ENCODE measurements at places on chromosomes 7 and 10.

DNA sequence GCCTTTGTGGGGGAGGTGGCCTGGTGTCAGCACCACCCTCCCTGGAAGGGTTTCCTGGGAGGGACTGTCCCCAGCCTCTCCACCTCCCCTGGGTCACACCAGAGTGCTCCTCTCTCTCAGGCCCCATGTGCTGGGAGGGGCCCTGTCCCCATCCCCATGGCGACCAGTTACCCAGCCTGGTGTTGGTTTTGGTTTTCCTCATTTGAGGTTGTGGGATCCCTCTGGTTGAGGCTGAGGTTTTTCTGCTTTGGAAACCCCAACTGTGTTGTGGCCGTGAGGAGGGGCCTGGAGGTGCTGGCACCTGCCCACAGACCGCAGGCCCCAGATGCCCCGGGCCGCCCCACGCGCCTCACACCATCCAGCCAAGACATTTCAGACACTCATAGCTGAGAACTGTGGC, 106.3 kb downstream of the GRK5 start:
- DNase-seq: peak; percentile 25

DNA sequence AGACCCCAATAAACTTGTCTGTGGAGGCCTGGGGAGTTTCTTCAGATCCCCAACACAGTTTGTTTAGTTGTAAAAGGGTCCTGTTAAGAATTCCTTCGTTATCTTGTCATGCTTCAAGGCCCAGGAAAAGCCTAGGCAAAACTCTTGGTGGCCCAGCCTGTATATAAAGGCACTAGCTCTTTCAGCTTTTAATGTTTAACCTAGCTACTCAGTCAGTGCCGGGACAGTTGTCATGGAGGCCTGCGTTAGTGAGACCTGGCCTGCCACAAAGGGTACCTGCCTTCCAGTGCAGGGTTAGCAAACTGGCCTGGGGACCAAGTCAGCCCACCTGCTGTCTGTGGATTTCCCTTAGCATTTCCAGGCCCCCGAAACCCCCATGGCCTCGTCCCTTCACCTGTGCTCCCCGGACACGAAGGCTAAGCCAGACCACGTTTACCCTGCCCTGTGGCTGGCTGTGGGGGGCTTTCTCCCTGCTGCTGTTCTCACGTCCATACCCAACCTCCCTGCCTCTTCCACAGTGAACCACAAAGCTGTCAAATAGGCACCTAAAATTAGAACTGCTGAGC, 96.9 kb upstream of the PPP2R2D start:
- no peak for DNase-seq

GRCh38 chr7:152073352-152073751, 47.9 kb downstream of the GALNT11 start:
- no peak for DNase-seq

DNA sequence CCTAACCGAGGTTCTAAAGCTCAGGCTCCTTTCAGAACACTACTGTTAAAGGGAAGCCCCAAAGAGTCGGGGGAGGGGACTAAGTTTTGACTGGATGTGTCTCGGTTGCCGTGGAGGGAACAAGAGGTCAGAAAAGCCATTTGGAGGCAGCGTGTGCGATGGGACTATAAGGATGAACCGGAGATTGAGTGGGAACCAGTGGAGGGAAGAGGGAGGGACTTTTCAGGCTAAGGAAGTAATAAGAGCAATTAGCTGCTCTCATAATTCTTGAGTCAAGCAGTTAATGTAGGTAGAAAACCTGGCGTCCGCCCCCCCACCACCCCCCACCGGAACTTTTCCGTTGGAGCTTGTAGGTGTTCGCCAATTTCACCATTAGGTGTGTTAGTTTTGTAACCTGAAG, 491 bp upstream of the AKAP9 start:
- DNase-seq: no peak

GRCh38 chr10:7444551-7445121, 33.8 kb upstream of the SFMBT2 start:
- no peak for DNase-seq

DNA sequence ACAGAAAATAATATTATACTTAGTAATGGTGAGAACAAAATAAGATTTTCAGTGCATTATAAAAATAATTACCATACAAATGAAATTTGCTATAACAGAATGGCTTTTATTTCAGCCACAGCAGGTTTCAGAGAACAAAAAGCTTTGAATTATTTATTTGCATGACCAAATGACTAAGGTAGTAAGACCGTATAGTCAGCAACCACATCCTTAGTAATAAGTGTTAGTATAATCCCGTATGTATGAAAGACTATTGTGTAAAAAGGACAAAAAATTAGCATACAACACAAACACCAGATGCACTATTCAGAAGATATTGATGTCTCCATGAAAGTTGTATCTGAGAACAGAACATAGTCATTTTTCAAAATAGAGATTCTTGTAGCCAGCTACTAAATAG, 12.2 kb downstream of the PDZD8 start:
- DNase-seq: no peak

DNA sequence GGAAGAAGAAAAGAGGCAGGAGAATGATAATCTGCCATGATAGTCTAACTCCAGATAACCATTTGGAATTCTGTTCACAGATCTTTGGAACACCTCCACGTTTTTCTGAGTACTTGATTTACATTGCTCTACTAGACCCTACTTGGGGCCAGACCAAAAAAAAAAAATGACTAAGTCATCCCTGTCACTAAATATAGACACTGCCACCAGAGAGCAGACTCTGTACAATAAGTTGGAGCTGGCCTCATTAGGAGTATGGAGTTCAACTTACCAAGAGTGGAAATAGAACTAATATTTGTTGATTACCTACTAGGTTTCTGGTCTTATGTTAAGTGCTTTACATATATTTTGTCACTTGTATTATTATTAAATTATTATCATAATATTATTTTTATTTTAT, 80.9 kb upstream of the ZNF800 start:
- DNase-seq: no peak

DNA sequence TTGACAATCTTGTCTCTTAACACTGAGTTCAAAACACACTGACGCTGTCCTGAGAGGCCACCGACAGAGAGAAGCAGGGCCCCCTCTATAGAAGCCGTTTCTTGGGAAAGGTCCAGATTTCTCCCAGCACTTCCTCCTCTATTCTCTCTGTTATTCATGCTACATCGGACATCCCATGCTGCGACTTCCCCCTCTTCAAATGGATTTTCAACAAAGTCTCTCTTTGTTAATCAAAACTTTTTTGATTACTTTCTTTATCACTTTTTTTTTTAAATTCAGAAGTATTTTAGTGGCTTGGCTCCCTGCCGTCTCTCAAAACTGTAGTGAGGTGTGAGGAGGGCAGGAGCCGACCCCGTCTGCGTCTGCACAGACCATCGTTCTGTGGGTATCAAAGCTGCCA, 298.9 kb upstream of the PITRM1 start:
- DNase-seq: no peak

GRCh38 chr10:4590807-4591206, 235.2 kb upstream of the AKR1E2 start:
- no peak for DNase-seq

DNA sequence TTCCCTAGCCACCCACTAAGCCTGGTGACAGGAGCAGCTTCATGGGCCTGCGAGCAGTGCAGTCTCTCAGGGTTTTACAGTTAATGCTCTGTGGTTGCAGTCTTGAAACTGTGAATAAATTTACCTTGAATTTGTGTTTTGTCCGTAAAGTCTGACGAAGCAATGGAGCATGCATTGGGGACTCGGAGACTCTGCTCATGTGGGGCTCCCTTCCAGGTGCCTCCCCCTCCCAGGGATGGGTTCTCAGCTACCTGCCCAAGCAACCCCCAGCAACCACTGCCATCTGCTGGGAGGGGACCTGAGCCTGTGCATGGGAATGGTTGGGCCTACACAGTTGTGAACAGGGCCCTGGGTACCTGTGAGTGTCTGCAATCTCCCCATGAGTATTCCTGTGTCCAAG, 36.3 kb upstream of the IKZF1 start:
- no peak for DNase-seq

GRCh38 chr7:45239486-45239885, 81.9 kb downstream of the RAMP3 start:
- DNase-seq: no peak

- DNase-seq: no peak
Measured at GRCh38 chr7:1210321-1210978, 22.2 kb upstream of the UNCX start.

GRCh38 chr7:130492523-130493274, 814 bp downstream of the MEST start:
- no peak for DNase-seq

- DNase-seq: no peak
Measured at GRCh38 chr10:94287336-94287735, 75.4 kb downstream of the NOC3L start.

DNA sequence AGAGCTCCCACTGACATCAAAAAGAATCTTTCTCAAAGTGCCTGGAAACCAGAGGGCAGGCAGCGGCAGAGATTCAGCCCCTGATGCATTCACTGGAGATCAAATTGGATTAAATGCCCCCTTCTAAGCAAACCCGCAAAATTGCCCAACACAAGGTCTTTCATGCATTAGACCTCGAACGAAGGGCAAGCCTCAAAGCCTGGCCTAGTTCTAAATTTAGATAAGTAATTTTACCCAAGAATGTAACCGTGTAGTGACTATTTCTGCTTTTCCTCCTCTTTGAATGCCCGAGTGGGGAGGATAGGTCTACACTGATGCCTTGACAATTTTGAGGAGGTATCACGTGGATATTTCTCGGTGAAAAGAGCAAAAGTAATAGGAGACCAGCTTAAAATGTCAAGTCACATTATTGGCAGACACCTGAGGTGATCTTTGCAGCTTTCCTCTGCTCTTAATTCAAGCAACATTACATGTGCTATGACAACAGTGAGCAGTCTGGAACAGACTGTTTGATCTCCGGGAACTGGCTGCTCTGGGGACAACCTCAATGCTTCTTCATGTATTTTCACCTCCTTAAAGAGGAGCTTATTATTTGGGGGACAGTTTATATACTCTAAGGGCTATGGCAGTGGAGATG, 1263.5 kb upstream of the AUTS2 start:
- DNase-seq: no peak

DNA sequence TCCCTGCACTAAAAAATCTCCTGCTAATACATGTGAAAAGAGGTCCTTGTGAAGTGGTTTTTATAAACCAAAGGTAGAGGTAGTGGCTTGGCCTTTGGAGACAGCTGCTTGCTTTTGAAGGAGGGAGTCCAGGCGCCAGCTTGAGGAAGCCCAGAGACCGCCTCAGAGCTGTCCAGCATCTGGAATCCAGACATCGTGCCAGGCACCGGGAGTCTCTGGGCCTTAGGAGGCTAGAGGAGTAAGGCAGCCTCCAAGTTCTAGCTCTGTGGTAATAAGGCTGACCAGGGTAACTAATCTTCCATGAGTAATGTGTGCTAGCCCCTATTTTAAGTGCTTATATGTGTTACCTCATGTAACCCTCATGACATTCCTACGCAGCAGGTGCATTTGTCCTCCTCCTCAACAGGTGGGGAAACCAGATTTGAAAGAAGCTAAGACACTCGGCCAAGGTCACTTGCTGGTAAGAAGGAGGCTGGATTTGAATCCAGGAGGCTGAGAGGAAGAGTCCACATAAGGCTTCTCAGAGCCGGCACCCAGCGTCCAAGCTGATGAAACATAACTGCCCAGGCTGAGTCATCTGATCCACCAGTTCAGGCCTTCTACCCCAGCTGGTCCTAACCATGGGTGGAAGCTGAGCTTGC, 26.1 kb downstream of the PRLHR start:
- no peak for DNase-seq

GRCh38 chr7:26293569-26294308, 2.1 kb downstream of the SNX10 start:
- peak; percentile 32 for DNase-seq

DNA sequence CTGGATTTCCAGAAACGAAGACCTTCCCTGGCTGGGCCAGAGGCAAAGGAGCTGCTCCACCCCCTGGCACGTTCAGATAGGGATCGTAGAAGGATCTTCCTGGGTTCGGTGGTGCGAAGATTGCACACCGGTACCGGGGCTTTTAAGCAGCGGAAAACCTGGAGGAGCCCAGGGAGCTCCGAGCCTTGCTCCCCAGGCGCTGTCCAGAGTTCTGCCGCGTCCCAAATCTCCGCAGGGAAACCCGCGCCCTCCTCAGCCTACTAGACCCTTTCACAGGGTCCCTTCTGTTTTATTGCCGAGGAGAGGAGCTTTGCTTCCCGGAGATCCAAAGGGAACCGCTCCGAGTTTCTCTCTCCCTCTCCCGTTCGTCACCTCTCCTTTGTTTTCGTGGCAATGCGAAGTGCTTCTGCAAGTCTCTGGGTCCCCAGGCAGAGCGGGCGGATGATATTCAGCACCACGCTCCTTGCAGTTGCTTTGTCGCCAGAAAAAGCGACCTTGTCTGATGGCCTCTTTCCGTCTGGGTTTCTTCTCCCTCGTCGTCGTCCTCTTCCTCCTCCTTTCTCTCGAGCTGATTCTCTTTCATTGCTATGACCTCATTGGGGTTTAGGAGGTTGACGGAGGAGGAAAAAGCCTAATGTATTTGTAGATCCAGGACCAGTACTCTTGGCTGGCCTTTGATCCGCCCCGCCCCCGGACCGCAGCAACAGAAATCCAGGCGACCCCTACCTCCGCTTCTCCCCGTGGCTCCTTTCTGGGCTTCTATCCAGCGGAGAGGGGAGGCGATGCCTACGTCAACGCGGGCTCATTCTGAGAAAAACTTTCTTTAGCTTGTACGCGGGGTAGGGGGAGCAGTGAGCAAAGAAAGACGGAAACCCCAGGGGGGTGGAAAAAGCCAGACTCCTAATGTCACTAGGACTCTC, at the start of gene TMEM196:
Gene TMEM196, minus strand, starts transcription at position 777 of the 920 bp plus-strand sequence. CDS start 921 bp downstream, outside the sequence.
- no peak for DNase-seq

DNA sequence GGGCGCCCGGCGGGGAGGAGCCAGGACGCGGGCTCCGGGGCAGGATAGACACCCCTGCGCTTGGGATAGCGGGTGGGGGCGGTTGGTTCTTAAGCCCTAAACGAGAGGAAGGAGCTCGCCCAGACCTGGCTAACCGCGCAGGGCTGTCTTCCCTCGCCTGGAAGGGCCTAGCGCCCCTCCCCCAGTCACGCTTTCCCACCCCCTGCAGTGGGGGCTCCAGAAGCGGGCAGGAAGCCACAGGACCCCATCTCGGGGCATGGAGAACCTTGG, 6.5 kb downstream of the SHH start:
- DNase-seq: no peak

DNA sequence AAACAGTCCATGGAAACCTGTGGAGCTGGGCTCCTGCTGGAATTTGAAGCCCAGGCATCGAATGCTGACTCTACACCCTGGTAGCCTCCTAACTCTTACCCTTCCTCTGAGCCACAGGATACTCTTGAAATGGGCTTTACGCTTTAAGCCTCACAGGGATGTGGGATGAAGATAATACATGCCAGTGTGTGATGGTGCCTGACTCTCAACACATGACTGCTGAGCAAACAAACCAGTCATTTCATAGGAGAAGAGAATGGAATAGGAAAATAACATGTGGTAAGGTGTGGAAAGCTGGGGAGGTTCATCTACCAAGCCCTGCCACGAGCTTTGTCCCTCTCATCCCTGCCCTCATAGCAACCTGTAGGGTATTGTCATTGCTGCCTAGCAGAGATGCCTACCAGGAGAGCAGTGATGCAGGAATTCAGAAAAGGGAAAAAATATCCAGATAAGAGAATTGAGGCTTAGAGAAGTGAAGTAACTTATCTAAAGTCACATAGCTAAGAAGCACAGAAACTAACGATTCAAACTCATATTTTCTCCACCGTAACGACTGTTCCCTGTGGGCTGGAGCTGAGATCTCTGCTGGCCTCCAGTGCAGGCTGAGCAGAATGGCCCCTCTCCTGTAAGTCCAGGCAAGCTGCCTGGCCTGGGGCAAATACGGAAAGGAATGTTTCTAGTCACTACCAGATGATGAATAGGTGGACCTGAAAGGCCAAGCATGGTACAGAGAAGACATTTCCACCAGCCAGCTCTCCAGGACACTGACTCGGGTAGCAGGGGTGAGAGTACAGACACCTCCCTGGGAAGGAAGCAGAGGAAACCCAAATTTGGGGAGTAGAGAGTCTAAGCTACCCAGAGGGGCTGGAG, 90.2 kb upstream of the DUSP5 start:
- no peak for DNase-seq

GRCh38 chr10:117615649-117616048, 73.1 kb downstream of the EMX2 start:
- no peak for DNase-seq

Data from activated effector memory CD4-positive, alpha-beta T cell treated with Interleukin-2 at 50 U/mL for 16 hours (primary cell).